ENCODE measurements at places on chromosomes 4 and X.

DNA sequence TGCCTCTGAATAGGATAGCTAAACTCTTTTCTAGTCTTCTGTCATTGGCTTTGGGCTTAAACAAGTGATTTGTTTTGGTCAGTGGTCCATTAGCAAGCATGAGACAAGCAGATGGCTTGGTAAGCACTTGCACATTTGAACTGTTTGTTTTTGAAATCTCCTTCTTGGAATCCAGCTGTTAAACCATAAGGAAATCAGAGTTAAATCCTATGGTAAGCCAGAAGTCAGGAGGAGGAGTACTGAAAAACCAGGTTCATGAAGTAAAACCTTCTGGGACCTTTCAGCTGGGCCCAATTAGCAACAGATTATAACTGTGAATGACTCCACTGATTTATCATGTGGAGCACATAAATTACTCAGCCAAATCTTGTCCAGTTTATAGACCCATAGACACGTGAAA lies 1042.5 kb upstream of the PABPC4L start:
- no peak for DNase-seq

DNA sequence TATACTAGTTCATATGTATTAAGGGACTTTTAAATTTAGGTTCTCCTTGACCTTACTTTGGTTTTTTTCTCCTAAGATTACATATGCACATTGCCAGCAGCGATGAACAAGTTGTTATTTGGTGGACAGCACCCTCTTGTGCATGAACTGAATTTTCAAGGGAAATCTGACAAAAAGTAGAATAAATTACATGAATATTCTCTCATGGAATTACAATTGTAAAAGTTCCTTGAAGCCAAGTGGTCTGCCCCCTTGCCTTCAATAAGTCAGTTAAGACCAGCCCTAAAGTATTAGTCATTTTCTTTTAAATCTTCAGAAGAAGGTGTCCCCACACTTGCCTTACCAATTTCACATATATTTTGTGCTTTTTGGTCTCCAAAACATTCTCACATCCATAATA lies 30.7 kb upstream of the SMARCA5 start:
- peak; percentile 48 for DNase-seq

GRCh38 chr4:62263454-62263853 lies 1063.3 kb downstream of the ADGRL3 start:
- no peak for DNase-seq

- DNase-seq = no peak
Measured at GRCh38 chr4:79288185-79288584, 37.7 kb downstream of the NAA11 start.

DNA sequence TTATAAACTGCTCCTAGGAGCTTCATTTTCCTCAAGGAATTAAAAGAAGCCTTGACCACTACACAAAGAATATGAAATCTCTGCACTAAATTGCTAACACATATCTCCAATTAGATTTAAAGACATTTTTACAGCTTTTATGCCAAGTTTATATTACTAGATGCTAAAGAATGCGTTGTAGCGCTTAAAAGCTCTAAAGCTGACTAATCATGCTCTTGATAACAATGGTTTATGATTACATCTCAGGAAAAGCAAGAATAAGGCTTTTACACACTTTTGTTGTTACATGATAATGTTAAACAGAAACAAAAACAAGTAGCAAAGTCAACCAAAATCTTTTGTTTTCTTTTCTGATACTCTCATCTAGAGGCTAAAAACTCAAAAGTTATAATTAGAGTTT lies 44.7 kb downstream of the SLC10A7 start:
- no peak for DNase-seq

GRCh38 chr4:153522802-153523094 lies 56.6 kb downstream of the TMEM131L start:
- no peak for DNase-seq

DNA sequence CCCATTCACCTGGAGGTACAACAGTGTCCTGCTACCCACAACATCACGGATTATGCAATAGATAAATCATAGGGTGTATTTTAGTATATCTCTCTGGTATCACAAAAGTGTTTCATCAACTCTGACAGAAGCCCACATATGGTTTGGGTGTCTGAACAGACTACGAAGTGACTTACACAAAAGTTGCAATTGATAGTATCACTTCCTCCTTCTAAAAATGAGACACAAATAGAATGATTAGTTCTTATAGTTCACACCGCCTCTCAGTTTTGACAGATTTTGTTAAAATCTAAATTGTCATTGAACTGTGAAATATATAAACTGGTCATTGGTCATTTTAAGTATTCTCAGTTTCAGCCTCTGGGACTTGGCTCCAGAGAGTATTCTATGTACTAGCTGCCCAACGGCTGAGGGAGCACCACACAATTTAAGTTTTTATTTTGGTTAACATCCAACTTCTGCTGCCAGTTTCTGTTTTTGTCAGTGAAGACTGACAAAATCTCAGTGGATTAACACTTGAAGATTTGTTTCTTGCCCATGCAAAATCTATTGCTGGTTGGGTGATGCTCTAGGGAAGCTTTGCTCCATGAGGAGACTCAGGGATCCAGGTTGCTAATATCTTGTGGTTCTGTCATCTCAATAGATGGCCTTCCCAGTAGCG lies 113.8 kb upstream of the PUDP start:
- no peak for DNase-seq

- DNase-seq = peak; percentile 62
Measured at GRCh38 chrX:48972220-48973164, 848 bp upstream of the KCND1 start.

GRCh38 chr4:109994415-109994827 lies 81.7 kb downstream of the EGF start:
- no peak for DNase-seq

GRCh38 chrX:33721927-33722326 lies 410.2 kb downstream of the FAM47A start:
- no peak for DNase-seq

GRCh38 chr4:83282049-83282535 lies 2.5 kb downstream of the COQ2 start:
- peak; percentile 41 for DNase-seq

DNA sequence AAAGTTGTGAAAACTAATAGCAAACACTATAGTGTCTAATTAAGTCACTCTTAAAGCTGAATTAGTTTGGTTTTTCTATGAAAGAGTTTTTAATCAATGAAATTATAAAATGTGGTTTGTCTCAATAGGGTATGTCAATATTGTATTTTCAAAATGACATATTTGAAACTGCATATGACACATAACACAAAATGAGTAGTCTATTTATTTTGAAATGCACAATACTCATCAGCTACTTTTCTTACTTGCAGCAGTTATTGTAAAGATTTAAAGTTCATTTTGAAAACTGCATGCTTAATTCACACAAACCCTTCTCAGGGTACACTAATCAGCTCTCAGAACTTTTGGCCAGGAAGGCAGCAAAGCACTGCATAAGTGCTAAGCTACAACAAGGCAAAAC lies 21.2 kb downstream of the CLGN start:
- DNase-seq = no peak

DNA sequence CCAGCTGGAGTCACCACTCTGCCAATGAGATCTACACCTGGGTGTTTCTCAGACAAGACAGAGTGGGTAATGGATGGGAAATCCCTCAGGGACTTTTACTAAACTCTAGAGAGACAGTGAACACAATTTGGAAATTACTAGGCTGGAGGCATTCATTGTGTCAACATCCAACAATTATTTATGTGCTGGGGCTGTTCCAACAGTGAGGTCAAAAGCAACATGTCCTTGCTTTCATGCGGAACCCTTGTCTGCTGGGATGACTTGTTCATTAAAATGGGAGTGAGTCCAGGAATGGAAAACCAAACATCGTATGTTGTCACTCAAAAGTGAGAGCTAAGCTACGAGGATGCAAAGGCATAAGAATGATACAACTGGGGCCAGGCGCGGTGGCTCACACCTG lies 54.0 kb downstream of the DRD5 start:
- no peak for DNase-seq

DNA sequence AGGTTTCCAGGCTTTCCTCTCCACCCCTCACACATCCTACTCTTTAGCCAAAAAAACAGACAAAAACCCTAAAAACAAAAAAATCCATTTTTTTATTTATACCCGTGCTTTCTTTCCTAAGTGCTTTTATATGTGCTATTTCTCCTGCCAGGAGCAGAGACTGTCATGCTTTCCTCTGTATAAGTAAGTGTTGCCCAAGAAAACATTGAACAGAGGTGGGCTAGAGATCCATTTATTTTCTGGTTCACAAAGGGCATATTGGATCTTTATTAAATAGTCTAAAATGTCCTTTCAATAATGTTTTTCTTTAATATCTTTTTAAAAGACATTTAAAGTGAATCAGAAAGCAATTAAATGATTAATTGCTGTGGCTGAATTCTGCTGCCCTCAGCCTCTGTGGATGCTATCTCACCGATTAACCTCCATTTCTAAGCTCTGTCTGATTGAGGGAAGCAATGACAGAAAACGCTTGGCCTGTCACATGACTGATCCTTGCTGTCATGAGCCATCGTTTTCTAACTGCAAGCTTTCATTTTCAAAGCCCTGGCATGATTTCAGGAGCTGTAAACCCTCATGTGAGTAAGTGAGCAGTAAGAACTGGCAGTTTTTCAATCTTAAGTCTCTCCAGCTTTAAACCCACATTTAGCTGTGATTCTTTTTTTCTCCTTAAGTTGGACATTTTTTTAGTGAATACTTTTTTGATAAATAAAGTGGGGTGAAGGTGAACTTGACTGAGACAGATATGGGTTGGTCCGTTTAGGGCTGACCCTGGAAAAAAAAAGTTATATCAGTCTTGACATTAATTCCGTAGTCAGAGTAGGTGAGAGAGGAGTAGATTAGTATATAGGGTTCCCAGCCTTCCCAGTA lies 180.7 kb upstream of the PGRMC2 start:
- no peak for DNase-seq

DNA sequence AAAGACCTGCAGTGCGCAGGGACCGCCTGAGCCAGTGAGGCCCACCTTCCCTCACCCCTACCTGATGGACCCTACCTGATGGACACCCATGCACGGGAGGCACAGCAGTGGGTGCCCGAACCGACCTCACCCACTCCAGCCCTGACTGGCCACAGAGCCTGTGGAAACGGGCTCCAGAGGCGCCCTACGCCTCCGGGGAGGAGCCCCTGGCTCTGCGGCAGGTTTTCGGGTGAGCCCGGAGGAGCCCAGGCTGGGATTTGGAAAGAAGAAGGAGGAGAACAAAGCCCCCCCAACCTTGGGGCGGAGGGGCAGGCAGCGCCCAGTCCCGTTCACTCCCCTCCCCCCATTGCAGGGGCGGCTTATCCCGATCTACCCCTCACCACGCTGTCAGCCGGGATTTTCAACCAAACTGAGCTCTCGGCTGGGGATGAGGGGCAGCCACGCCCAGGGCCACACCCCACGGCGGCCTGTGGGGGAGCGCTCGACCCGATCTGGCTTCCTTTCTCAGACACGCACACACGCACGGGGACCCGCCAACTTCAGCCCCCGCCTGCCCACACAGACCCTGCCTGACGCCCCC lies 675 bp downstream of the L1CAM start:
- DNase-seq = peak; percentile 60

DNA sequence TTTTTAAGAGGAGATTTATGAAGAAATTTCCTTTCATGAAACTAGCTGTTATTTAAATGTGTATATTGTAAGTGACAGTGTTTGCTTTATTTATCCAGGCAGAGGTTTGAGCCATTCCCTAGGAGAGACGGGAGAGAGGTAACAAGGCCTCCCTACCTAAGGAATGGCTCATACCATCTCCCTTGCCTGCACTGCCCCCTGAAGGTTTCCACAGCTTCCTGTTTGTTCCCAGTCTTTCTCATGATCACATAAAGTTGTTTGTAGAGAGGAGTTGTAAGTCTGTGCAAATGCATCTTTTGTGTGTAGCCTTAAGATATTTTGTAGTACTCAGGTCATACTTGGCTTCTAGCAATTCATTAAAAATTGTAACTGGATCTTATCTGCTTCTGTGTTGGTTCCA lies 1504.5 kb upstream of the PCDH10 start:
- peak; percentile 51 for DNase-seq

DNA sequence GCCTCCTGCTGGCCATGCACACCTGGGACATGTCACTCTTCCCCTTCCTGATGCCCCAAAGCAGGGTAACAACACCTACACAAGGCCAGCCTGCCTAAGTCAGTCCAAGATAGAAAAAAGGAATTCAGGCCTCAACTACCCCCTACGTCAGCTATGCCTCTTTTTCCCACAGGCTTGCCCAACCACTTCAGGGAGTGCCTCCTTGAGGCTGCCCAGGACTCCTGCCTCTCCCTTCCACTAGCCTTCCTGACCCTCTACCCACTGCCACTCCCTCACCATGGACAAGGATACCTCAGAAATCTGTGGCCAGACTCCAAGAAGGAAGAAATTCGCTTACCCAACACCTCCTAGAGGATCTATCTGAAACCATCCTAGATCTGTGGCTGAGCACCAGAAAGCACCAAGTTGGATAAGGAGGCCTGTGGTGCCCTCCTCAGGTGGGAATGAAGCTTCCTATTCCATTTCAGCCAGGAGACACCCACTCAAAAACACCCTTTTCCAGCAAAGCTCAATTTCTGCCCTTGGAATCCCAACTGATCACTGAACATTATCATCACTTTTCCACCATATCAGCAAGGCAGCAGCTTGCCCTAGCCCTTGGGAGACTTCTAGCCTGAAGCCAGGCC lies 1.8 kb downstream of the KDM5C start:
- no peak for DNase-seq

- DNase-seq = no peak
Measured at GRCh38 chr4:157706155-157706554, 466.7 kb downstream of the GASK1B start.

- DNase-seq = peak; percentile 66
Measured at GRCh38 chrX:153723351-153724251, 586 bp downstream of the BCAP31 start.

DNA sequence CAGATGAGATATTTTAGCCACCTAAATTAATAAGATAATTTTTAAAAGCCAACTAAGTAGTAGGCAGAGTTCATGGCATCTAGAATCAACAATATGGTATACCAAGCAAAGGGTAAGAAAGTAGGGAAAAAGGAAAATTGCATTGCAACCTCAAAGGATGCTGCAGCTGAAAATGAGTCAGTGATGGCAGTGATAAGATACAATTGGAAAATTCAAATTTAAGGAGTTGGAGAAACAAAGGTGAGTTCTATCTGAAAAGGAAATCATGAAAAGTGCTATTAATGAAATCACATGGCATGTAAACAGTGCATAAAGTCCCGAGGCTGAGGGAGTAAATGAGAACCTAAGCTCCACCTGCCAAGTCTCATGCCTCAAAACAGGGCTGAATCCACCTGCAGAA lies 33.9 kb downstream of the SHROOM4 start:
- DNase-seq = no peak

All from D341Med (cell line).